ENCODE measurements at places on chromosomes 5 and 9. TPM values are rescaled to one million over a fixed set of nuclear protein-coding genes. Genes with fewer than 3 reads are reported as not detected.

TTC23L gene
- total RNA-seq, result under 0.01 TPM

IFNK gene
- not detected for total RNA-seq

GPRIN1 gene
- total RNA-seq, result 2.5 TPM

BTNL8 gene
- not detected for total RNA-seq

SPATA31A3 gene
- not detected for total RNA-seq

MEIKIN gene
- total RNA-seq, result not detected

CORO2A gene
- 2.2 TPM for total RNA-seq

IFNA13 gene
- total RNA-seq, result not detected

DCP2 gene
- total RNA-seq, result 30.6 TPM

PCDHGC3 gene
- total RNA-seq, result 21.9 TPM

AKNA gene
- total RNA-seq, result 2.8 TPM

SPINK7 gene
- total RNA-seq, result not detected

TMEM203 gene
- total RNA-seq, result 20.8 TPM

PCDHA13 gene
- not detected for total RNA-seq

CHSY3 gene
- total RNA-seq, result 1.4 TPM

SMIM32 gene
- not detected for total RNA-seq

HNRNPA0 gene
- 8.9 TPM for total RNA-seq

SLC27A4 gene
- 9.7 TPM for total RNA-seq

ADAMTS2 gene
- 18.3 TPM for total RNA-seq

GABRA1 gene
- total RNA-seq, result not detected

PLAC8L1 gene
- total RNA-seq, result not detected

SRD5A1 gene
- total RNA-seq, result 9.7 TPM

Data from IMR-90 (cell line).